Pulmonary artery endothelial cell (primary cell): ENCODE measurements at places on chromosomes 2 and 18.
A peak's percentile ranks its signal among the peaks of the same experiment; 100 is the strongest.

GRCh38 chr2:240308111-240308651 lies 127.3 kb upstream of the GPC1 start:
- DNase-seq = no peak

DNA sequence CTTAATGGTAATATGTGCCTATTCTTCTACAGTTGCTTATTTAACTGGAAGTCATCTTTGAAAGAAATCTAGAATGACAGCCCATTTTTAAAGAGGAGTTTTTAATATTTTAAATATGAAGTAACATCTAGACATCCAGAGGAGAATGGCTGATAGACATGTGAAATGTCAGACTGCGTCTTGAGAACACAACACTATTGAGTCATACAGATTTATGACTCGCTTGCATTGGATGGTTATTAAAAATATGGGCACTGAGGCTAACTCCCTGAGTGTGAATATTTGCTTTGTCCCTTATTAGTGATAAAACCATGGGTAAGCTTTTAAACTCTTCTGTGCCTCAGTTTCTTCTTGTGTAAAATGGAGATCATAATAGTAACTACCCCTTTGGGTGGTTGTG lies 22.9 kb downstream of the TDRD15 start:
- no peak for DNase-seq

- peak; percentile 33 for DNase-seq
These were observed 73.0 kb upstream of the RIOK3 start for GRCh38 chr18:23380001-23380550.

DNA sequence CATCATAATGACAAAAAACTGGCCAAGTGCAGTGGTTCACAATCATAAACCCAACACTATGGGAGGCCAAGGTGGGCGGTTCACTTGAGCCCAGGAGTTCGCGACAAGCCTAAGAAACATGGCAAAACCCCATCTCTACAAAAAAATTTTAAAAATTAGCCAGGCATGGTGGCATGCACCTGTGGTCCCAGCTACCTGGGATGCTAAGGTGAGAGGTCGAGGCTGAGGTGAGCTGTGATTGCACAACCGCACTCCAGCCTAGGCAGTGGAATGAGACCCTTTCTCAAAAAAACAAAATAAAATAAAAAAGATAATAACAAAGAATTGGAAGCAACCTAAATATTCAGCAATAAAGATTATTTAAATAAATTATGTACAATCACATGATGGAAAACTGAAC lies 21.8 kb downstream of the PSTPIP2 start:
- DNase-seq = no peak

DNA sequence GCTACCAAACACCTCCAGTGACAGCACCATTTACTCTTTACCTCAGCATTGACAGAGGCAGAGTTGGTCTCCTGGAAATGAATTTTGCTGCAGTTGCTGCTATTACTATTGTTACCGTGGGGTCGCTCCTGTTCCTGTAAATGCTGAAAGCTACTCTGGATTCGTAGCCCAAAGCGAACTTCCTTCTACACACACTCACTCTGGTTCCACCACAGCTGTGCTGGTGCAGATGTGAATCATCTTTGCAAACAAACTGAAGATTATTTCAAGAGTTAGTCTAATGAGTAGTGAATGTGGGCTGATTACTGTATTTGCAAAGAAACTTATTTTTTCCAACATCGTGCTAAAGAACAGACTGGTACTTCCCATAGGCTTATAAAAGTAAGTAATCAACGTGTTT lies 304.0 kb downstream of the LPIN1 start:
- no peak for DNase-seq

GRCh38 chr18:21689736-21690135 lies 14.8 kb downstream of the ABHD3 start:
- no peak for DNase-seq

DNA sequence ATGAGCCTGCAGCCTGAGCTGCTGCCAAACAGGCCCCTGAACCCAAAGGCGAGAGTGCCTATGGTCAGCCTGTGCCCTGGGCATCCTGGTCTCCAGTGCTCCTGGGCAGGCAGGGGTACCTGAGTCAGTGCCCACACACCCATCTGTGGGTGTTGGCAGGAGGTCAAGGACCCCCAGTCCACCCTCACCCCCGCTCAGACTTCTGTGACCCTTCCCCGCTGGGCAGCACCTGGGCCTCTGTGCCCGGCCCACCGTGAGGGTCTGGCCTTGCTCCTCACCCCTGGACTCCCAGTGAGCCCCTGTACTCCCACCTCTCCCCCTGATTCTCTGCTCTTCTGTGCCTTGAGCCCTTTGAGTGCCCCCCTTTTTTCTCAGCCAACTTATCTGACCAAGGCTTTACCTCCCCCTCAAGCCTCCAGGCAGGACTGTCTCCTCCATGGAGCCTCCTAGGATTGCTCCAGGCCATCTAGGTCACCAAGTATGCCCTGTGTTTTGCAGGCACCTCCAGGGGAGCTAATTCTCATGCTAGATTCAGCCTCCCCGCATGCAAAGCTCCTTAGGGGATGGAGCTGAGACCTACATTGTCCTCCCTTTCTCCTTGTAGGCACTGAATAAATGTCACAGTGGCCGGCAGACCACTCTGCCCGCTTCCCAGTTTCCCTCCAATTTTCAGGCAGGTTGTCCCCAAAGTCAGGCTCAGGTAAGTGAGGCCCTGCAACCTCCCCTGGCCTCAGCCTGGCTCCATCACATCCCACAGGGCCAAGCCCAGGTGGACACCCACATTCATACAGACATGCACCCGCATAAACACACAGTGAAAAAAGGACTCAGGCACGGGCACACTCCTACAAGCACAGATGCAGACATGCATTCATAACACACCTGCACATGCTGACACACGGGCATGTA lies 21.9 kb upstream of the PTMA start:
- DNase-seq = no peak

GRCh38 chr2:47506024-47506423 lies 103.1 kb downstream of the MSH2 start:
- no peak for DNase-seq

DNA sequence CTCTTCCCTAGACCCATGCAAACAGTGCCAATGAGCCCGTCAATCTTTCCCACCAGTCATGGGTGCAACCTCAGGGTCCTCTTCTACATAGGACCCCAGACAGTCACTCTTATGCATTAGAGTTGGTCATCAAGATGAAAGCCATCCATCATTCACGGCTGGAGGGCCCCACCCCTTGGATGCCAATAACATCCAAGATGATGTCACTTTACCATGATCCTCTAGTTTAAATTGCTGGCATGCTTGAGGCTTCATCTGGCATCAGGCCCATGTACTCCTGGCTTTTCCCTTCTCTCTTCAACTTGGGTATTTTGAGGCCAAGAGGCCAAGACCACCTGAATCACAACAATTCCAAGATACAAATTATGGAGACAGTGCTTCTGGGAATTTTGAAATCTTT lies 91.1 kb upstream of the MAPK4 start:
- DNase-seq = no peak

GRCh38 chr18:8491516-8491915 lies 117.7 kb upstream of the RAB12 start:
- DNase-seq = no peak

GRCh38 chr2:197273485-197273884 lies 37.1 kb downstream of the ANKRD44 start:
- DNase-seq = no peak

DNA sequence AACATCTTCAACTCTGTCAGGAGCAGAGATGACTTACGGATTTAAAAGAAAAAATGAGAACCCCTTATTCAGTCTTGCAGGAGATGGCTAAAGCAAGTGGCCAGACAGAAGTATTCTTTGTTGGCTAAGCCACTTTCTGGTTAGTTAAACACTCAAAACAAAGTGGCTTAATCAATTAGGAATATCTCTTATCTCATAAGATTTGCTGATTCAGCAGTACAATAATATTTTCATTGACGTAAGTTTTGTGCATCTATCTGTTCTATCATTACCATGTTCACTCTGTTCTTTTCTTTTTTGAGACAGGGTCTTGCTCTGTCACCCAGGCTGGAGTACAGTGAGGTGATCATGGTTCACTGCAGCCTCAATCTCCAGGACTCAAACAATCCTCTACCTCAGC lies 342.0 kb downstream of the EN1 start:
- DNase-seq = no peak

DNA sequence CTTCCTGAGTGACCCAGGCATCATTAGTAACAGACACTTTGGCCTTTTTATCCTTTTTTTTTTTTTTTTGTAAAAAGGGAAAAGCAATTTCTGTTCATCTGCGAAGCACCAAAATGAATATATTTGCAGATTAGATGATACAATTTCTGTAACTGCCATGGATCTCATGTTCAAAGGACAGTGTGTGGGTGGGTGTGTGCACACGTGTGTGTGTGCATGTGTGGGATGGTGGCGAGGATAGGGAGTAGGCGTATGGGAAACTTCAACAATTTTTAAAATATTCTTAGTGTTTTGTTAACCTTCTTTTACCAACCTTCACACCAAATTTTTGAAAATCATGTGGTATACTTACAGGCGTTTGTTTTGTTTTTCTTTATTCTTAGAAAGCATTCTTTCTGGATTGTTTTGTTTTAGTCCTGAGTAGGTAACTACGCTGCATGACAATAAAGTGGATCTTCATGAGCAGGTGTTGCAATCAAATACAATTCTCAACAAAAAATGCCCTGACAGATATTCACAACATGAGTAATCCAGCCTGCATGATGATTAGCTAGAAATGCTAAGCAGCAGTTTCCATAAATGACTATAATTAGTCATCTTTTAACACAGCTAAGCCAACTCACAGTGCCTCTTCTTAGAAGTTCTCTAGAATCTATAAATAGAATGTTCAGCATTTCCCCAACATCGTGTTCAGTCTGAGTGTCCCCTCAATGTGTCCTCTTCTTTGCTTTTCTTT lies 53.5 kb upstream of the RMDN2 start:
- no peak for DNase-seq

- DNase-seq = no peak
These were observed 329.7 kb upstream of the KLHL29 start for GRCh38 chr2:23055251-23055650.

- DNase-seq = no peak
These were observed 70.8 kb upstream of the SMAD7 start for GRCh38 chr18:49021433-49022129.

DNA sequence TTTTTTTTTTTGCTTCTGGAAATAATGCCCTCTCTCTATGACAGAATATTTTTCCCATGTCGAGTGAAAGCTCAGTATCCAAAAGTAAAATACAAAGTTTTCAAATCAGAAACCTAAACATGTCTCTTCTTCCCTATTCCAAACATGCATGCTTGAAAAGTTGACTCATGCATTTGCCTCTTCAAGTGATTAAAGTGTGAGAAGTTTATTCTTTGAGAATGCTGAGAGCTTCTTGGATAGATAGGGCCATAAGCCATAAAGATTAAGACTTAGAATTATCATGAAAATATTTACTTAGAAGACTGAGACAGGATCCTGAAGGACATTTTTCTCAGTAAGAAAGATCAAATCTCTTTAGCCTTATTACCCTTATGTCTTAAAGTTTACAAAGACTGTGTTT lies 98.6 kb upstream of the EPB41L5 start:
- DNase-seq = no peak

GRCh38 chr18:54607213-54608027 lies 16.4 kb downstream of the DYNAP start:
- DNase-seq = no peak

GRCh38 chr18:39448942-39449341 lies 1883.3 kb upstream of the CELF4 start:
- peak; percentile 79 for DNase-seq

DNA sequence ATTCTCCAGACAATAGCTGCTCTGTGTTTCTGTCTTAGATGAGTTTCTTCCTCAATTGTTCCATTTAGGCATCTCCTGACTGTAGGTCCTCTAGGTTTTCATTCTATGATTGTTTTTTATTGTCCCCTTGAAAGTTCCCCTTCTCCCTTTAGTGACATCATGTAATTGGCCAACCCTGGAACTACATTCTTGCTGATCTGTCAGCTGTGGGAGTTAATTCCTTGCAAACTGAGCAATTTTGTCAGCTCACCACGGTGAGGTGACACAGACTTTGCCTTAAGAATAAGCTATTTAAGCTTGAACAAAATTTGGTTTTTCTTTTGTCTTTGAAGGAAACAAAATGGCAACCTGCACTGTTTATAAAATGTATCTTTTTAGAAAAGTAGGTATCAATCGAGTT lies 95.9 kb downstream of the TXNL1 start:
- no peak for DNase-seq

DNA sequence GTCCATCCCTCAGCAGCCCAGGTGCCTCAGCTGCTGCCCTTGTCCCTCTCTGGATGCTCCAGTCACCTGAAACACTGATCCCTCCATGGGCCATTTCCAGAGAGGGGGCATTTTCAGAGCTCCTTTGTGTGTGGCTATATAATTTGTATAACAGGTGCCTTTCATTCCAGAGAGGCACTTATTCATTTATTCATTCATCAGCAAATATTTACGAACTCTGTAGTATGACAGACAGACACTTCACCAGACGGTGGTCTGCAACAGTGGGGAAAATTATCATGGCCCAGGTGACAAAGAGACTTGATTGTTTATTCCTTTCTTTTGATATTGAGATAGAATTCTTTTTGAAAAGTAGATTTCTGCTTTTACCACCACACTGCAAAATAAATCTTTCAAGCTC lies 361.7 kb downstream of the TMEM182 start:
- no peak for DNase-seq

GRCh38 chr2:83282841-83283240 lies 1176.2 kb downstream of the SUCLG1 start:
- no peak for DNase-seq

- DNase-seq = no peak
These were observed 236.8 kb downstream of the ZBTB7C start for GRCh38 chr18:48172226-48173006.

- DNase-seq = no peak
These were observed 125.1 kb upstream of the CDH19 start for GRCh38 chr18:66728951-66729350.

DNA sequence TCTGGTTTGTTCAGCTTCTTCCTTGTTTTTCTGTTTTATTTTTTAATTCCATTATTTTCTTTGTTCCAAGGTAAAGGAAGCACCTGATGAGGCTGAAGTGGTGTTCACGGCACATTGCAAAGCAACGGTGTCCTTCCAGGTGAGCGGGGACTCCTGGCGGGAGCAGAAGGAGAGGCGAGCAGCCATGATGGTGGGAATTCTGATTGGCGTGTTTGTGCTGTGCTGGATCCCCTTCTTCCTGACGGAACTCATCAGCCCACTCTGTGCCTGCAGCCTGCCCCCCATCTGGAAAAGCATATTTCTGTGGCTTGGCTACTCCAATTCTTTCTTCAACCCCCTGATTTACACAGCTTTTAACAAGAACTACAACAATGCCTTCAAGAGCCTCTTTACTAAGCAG lies 88.4 kb downstream of the DDX18 start:
- no peak for DNase-seq
